ENCODE measurements at places on chromosomes 16 and 17.

DNA sequence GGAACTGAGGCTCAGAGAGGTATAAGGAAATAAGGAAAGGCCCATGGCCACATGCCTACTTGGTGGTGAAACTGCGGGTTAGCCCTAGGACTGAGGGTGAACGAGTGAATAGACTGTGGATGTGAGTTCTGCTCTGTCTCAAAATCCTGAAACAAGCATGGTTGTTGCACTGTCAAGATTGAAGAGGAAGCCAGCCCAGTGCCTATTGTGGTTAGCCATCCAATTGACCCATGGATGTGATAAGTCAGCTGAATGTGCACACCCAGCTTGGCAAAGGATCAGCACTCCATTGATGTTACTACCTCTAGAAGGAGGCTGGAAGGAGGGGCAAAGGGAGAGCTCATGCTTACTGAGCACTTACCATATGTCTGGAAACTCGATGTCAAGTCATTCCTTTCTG lies 4.5 kb downstream of the TMEM114 start:
- no peak for DNase-seq

DNA sequence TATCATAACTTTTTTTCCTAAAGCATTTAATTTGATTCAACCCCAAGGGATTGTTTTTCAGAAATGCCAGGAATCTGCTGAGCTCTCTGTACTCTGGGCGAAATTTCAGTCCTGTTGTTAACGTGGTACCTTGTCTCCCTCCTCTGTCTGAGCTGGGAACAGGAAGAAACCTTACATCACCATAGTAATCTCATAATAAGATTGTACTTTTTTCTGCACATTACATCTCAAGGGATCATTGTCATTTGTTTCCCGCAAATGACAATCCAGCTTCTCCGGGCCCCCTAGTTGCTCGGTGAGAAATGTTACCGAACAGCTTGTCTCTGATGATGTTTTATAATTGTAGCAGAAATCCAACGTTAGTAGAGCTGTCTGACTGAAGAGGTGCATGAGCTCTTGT lies 152.7 kb upstream of the ERCC4 start:
- DNase-seq = no peak

- DNase-seq = peak; percentile 78
Measured at GRCh38 chr16:89360760-89361435, 129.5 kb downstream of the ANKRD11 start.

DNA sequence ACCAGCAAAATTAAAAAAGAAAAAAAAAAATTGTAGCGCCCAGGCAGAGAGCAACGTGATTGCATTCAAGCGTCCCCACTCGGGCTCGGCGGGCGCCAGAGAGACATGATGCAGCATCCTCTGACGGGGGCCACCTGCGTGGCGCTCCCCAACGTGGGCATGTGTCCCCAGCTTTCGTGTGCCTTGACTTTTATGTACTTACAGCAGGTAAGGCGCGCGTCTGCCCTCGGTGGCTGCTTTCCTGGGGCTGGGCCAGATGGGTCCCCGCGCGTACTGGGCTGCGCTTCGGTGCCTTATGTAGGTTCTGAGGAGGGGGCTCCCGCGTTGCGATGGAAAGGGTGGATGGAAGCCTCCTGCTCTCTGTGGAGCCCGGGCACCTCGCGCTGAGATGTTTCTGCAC lies 28.4 kb upstream of the RBFOX1 start:
- no peak for DNase-seq

- DNase-seq = no peak
Measured at GRCh38 chr16:88886845-88887521, 20.5 kb upstream of the PABPN1L start.

DNA sequence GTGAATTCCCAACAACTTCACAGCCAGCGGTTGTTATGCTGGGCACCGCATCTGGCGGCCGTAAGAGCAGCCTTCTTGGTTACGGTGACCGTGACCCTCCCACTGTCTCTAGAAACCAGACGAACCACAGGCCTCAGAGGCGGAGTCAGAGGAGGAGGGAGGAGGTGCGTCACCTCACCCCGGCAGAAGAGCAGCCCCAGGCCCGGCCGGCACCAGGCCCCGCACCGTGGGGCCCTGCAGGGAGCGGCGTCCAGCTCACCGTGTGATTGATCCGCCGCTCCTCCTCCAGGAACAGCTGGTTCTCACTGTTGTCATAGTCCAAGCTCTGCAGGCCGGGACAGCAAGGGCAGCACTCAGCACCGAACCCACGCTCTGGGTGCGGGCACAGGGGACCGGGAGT lies 13.7 kb downstream of the CLCN7 start:
- DNase-seq = no peak

DNA sequence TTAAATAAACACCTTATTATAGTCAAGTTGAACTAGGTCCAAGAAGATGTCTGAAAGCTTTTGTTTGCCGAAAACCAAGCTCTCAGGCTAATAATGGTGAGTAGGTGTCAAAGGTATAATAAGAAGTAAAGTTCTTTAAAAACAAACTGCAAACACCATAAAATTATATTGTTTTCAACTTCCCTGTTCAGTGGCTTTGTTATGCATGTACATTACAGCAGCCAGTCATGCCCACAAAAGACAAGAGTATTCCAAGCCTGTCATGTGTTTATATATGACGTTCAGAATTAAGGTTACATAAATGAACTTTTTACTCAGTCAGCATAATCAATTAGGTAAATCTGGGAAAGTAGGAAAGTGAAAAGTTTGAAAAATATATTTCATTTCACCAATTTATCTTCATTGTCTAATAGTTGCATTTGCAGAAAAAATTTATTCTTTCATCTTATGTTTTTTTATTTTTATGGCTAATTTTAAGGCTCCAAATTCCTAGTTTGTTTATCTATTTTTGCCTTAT lies 928.7 kb upstream of the SOX9 start:
- DNase-seq = no peak

DNA sequence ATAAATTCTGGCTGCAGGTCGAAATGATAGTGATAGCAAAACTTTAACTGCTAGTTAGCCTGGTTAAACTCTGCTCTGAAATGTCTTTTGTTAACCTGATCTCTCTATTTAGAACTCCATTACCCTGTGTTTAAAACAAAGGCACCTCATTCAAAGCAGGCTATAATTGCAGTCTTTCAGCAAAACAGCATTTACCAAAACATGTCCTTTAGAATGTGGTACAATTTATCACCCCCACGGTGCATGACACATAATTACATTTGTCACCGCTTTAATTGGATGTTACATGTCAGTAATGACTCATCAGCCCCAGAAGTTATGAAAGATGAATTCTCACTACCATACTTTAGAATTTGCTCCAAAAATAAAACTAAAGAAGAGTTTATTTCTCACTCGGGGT lies 295.4 kb downstream of the TOX3 start:
- DNase-seq = no peak

- no peak for DNase-seq
Measured at GRCh38 chr16:50252874-50253513, 13.4 kb upstream of the ADCY7 start.

GRCh38 chr17:35738519-35739133 lies 7.2 kb downstream of the RASL10B start:
- DNase-seq = no peak

DNA sequence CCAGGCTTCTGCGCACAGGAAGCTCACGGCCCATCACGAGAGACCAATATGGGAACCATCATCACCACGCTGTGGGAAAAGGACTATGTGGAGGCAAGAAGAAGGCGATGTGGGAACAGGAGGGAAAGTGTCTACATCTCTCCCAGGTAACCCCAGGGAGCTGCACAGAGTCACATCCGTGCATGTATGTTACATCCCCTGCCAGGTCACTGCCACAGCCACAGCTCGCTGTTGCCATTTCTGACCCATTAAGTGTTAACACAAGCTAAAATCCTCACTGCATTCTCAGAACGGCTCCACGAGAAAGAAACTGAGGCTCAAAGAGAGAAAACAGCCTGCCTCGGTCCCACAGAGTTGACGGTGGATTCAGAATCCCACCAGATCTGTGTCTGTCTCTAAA lies 319.1 kb downstream of the FOXL1 start:
- DNase-seq = no peak

DNA sequence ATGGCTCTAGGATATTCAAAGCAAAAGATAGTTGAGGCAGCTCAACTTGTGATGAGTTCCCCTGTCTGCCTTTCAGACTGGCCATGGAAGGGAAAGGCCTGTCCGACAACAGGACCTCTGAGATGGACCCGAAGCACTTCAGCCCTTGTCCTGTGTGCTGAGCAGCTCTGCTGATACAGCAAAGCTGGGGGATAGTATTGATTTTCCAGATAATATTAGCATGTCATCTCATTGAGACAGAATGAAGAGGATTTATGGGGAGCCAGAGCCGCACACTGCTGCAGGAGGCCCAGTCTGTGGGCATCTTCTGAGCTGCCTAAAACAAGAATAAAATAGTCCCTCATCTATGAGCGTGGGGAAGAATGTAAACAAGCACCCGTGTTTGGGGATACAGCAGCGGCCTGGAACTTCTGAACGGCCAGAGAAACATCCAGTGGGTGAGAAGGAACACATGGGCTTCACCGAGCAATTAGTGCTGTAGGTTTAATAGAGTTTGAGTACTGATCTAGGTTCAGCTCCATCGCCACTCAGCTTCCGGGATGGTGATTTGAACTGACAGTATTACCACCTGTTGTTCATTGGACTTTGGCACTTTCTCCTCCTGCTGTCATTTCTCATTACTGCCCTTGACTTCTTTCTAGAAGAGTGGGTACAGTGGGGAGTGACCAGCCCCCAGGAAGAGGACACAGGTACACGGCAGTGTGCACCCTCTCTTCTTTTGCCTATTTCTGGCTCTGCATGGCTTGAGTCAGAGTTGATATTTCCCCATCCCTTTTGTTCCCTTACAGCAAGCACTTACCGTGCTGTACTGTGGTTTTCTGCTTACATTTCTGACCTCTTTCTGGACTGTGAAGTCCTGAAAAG lies 96.5 kb upstream of the TBX2 start:
- DNase-seq = no peak

DNA sequence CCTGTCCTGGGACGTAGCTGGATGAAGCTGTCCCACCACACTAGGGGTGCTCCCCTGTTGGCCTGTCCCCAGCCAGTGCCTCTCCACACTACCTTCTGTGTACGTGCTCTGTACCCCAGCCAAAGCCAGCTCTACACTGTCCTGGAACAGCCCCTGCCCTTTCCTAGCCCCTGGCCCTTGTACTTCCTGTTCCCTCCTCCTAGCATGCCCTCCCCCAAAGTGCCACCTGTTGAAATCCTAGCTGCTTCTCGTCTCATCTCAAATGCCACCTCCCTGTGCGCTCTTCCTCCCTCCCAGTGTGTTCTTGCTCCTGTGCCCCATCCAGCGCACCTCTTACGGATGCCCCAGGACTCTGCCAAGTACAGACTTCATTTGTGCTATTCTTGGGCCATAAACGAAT lies 33.5 kb downstream of the IRX3 start:
- no peak for DNase-seq

- no peak for DNase-seq
Measured at GRCh38 chr16:23676924-23677480, 1.7 kb upstream of the PLK1 start.

- DNase-seq = no peak
Measured at GRCh38 chr17:973053-973452, 6.5 kb downstream of the NXN start.

- DNase-seq = no peak
Measured at GRCh38 chr16:78225919-78226318, 126.5 kb downstream of the WWOX start.

DNA sequence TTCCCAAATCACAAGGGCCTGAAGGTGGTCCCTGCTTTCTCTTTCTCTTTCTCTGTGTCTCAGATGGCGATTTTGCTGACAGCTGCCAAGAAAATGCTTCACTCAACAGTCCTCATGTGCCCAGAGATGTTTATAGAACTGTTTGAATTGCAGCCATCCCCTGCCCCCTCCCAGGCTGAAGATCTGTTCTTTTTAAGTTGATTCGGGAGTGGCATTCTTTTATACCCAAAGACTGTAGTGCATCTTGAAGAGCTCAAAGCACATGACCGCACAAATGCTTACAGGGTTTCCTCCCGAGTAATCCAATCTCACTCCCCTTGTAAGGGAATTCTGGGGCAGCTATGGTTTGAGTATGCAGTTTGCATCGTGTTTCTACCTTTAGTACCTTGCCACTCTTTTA lies 75.7 kb downstream of the SEC14L1 start:
- DNase-seq = no peak

GRCh38 chr16:22660441-22661160 lies 149.9 kb downstream of the NPIPB5 start:
- no peak for DNase-seq

DNA sequence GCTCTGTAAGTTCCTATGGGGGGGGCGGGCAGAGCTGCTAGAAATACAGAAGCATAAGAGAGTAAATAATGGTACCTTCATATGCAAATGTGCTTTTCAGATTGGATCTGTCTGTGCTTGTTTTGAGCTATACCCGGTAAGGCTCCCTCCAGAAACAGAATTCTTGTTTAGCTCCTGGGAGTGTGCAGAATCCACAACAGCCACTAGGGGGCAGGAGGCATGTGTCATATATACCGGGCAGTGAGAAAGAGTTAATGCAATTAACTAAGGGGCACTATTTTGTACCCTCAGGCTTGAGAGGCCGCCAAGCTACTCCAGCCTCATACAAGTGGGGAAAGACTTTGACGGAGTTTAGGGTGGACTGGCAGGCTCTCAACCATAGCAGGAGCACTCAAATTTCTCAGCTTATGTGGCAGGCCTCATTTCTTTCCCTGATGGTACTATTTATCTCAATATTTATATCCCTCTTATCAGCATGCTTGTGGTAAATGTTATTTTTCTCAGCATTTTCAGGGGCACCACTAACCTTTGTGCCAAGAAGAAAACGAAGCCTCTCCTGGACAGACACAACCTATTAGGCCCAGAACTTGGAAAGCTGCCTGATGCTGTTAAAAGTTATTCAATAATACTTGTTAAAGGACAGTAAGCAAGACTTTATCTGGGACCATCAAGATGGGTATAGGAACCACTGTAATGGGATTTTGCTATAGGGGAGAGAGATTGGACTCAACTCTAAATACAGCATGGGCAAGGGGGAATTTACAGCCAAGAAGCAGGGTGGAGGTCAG lies 10.7 kb upstream of the CENPV start:
- peak; percentile 82 for DNase-seq

GRCh38 chr17:49566668-49567071 lies 9.0 kb upstream of the NXPH3 start:
- no peak for DNase-seq

DNA sequence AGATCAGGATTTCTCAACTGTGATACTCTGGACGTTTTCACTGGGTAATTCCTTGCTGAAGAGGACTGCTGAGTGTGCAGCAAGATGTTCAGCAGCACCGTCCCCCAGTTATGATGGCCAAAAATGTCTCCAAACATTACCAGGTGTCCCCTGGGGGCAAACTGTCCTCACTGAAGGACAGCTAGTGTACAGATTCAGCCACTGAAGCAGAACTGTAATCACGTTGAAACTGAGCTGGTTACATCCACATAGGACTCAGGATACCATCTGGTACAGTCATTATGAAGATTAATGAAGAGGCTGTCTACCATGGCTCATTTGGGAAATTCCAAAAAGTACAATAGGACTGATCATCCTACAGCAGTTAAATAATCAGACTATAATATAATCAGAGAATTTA lies 43.3 kb upstream of the GINS3 start:
- DNase-seq = no peak

GRCh38 chr17:7237761-7238419 lies 1.4 kb downstream of the PHF23 start:
- DNase-seq = peak; percentile 86

GRCh38 chr16:31476303-31477219 lies 4.6 kb downstream of the TGFB1I1 start:
- peak; percentile 88 for DNase-seq

- no peak for DNase-seq
Measured at GRCh38 chr16:88929091-88929445, 47.9 kb downstream of the CBFA2T3 start.

GRCh38 chr17:43846221-43846712 lies 709 bp upstream of the CD300LG start:
- peak; percentile 82 for DNase-seq

GRCh38 chr16:74485916-74486315 lies 64.6 kb upstream of the CLEC18B start:
- DNase-seq = no peak

Measured in stimulated activated CD4-positive, alpha-beta T cell treated with anti-CD3 and anti-CD28 coated beads, Interleukin-4, amount 100 ng/mL, for 24 hours (primary cell).